ENCODE measurements at places on chromosomes 12 and 14.

- no peak for DNase-seq
Observed at GRCh38 chr12:64186789-64187188, 35.3 kb downstream of the KICS2 start.

DNA sequence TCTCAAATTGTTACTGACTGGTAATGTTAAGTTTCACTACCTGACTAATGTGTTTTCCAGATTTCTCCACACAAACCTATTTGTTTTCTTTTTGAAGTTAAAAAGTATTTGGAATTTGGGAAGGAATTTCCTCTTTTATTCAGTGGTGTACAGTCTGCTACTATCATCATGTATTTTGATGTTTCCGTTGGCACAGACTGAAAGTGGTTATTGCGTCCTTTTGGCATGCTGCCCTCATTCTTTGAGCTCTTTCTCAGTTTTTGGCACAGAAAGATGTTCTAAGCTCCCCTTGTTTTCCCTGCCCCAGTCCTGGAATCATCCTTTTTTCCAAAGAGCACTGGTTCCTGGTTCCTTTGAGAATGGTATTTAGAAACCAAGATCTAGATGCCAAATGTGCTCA, 31.4 kb upstream of the RTRAF start:
- no peak for DNase-seq

- no peak for DNase-seq
Observed at GRCh38 chr12:12470751-12471306, 91.8 kb downstream of the DUSP16 start.

GRCh38 chr14:60602291-60602690, 47.0 kb downstream of the SIX1 start:
- no peak for DNase-seq

DNA sequence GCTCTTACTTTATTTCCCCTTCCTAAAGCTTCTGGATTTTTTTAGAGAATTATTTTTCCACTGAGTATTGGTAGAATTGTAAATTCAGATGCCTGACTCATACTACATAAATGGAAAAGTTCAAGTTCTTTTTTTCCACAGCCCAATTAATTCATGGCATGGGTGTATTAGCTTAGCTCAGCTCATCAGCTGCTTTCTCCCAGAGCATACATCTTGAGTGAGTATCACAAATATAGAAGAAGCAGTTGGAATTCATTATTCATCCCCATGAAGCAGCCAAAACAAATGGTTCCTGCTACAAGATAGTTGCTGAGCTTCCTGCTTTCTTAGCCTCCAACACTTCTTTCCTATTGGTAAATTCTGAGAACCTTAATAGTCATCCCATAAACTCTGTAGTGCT, 105.1 kb downstream of the C12orf50 start:
- DNase-seq: no peak

- no peak for DNase-seq
Observed at GRCh38 chr12:82659343-82660207, 27.1 kb upstream of the TMTC2 start.

DNA sequence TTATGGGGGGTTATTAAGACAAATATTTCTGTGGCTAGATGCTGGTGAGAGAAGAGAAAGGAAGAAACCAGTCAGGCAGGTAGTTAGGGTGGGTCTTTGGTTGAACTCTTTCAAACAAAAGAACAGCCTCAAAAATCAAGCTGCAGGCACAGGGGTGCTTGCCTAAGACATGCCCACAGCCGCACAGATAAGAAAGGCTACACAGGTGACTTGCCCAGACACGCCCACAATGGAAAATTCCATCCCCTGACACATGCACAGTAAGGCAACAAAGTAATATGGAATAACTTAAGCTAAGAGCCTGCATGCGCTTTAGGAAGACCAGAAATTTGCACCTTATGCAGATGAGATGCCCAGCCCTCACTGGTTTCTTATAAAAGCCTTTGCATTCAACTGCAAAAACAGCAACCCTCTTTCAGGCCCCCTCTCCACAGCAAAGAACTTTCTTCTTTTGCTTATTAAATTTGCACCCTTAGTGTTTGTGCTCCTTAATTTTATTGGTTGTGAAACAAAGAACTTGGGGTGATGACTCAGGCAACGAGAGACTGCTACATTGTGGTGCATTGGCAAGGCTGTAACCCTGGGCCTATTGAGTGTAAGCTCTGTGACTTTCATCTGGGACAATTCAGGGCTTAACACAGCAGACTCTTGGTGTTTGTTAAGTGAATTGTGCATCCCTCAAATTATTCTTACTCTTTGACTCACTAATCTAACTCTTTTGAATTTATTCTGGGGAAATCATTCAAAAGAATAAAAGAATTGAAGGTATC, 149.4 kb downstream of the RPAP3 start:
- no peak for DNase-seq

- DNase-seq: no peak
Observed at GRCh38 chr12:128114485-128114884, 152.5 kb upstream of the TMEM132C start.

GRCh38 chr12:113436586-113436985, 14.4 kb downstream of the SDSL start:
- DNase-seq: no peak

GRCh38 chr12:94092516-94093241, 55.7 kb upstream of the PLXNC1 start:
- no peak for DNase-seq

GRCh38 chr12:80272387-80272915, 171.6 kb upstream of the PTPRQ start:
- no peak for DNase-seq

- DNase-seq: no peak
Observed at GRCh38 chr14:50928002-50928635, 16.2 kb downstream of the PYGL start.

- DNase-seq: no peak
Observed at GRCh38 chr12:63151623-63152320, 771 bp upstream of the AVPR1A start.

DNA sequence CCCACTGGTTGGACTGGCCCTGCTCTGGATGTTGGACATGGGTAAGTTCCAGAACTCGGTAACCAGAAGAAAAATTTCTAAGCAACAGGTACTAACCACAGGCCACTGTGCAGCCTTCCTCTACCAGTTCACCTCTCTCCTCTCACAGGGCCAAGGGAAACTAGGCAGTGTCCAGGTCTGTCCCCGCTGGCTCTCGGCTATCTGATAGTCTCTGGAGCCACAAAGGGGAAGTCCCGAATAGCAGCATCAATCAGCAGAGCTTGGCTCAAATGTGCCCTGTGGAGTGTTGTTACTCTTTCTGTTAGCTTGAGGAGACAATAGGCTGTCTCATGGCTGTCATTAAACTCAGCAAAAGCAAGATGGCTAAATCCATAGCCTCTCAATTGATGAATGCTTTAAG, 73.2 kb downstream of the TSPAN11 start:
- DNase-seq: no peak

DNA sequence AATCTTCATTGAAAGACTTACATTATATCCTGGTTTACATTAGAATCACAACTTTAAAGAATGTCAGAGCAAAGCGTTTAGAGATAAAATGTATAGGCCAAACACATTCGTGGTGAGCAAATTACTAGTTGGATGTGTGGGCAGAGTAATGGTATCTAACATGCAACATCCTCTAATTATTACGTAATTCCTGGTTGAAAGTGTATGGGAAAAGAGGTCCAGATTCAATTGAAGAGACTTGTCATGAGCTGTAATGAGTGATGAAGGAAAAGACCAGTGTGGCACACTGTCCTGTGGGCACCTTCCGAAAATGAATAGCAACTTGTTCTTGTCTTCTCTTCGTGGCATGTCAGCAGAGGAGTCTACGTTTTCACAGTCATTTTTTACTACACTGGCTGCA, 192.8 kb downstream of the LRIG3 start:
- no peak for DNase-seq

- DNase-seq: no peak
Observed at GRCh38 chr12:96132819-96133218, 61.4 kb upstream of the ELK3 start.

DNA sequence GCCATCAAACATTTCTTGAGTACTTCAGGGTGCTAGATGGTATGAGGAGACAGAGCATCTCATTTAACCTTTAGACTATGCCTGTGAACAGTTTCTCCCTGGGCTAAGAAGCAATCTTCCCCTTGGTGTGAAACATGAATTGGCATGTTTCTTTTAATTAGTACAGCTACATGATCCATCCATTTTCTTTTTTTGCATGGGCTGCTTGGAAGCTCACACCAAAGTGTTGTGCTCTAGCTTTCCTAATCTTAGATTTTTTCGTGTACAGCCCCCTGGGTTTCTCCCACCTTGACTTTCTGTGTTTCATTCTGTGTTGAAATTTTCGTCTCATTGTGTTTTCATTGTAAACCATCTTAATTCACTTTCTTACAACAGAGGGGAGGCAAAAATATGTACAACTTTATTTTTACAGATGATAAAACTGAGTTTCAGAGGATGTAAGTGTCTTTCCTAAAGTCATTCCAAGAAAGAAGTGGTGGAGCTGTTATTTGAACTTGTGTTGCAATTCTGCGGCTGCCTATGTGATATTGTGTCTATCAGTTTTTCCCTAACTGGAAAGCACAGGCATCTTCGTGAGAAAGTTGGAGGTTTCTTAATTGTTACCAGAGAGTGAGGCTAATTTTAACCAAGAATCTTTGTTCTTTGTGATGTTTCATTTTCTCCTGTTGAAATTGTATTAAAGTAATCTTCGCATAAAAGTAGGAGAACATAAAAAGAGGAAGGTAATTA, 64.5 kb downstream of the DAAM1 start:
- DNase-seq: no peak

DNA sequence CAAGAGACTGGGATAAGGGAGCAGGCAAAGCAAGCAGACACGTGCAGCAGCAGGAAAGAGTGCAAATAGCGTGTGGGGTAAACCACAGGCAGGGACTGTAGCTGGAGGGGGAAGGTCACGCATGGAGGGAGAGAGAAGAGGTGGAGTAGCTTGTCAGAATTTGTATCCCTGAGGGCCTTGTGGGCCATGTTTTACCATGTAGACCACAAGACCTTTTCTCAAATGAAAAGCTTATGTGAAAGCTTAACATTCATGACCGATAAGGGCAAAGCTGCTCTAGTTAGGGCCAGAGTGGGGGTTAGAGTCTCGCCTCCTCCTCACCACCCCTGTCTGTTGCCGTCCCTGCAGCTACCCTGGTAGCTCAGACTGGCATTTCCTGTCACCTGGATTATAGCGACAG, 152.9 kb upstream of the E2F7 start:
- DNase-seq: no peak

DNA sequence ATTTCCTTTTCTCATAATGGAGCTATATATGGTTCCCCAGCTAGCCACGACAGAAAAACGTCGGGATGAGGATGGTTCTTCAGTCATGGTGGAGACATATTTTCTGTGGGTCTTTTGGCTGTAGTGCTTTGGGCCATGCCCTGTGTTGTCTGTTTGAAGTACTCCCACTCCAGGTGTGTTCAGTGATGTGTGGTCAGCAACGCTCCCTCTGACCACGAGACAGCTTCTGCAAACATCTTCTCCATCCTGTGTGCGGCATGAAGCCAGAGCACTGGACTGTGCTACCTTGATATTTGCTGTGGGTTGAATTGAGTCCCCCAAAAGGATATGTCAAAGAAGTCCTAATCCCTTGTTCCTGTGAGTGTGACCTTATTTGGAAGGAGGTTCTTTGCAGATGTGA, 931.2 kb downstream of the NRXN3 start:
- no peak for DNase-seq

GRCh38 chr12:95671265-95671664, 119.3 kb downstream of the NTN4 start:
- no peak for DNase-seq

- no peak for DNase-seq
Observed at GRCh38 chr12:78167510-78167909, 336.8 kb downstream of the NAV3 start.

DNA sequence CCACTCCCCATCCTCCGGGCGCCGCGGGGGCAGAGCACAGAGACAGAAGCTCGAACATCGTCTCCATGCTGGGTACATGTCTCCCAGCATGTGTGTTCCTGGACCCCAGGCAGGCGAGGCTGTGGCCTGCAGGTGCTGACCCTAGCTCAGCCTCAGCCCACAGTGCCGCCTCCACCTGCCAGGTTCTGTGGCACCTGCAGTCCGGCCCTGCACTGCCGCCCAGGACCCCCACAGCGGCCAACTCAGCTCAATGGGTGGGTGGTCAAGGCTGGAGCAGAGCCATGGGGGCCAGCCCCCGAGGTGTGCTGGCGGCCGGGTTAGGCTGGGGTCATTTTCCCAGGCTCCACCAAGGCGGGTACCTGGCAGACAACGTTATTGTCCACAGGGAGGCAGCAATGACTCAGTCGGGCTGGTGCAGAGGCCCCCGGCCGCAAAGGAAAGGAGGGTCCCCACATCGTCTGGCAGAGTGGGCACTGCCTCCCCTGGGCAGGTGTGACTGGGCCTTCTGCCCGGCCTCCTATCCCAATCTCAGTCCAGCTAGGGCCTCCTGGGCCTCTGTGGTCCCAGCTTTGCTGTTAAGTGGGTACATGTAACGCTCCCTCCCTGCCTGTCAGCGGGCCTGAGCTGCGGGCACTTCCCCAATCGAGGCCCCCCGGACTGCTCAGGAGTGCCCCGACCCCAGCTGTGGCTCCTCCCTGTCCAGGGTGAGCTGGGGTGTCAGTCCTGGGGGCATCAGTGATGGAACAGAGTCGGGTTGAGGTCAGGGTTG, 20.2 kb upstream of the NUDT14 start:
- no peak for DNase-seq

DNA sequence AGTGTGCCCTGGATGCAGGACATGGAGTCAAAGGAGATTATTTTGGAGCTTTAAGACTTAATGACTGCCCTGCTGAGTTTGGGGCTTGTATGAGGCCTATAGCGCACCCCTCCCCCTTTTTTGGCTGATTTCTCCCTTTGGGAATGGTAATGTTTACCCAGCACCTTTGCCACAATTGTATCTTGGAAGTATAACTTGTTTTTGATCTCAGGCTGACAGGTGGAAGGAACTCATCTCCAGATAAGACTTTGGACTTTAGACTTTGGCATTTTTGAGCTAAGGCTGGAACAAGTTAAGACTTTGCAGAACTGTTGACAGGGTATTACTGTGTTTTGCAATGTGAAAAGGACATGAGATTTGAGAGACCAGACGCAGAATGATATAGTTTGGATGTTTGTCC, 110.5 kb downstream of the DERA start:
- no peak for DNase-seq

- no peak for DNase-seq
Observed at GRCh38 chr12:113420996-113421595, 1.1 kb upstream of the SDSL start.

DNA sequence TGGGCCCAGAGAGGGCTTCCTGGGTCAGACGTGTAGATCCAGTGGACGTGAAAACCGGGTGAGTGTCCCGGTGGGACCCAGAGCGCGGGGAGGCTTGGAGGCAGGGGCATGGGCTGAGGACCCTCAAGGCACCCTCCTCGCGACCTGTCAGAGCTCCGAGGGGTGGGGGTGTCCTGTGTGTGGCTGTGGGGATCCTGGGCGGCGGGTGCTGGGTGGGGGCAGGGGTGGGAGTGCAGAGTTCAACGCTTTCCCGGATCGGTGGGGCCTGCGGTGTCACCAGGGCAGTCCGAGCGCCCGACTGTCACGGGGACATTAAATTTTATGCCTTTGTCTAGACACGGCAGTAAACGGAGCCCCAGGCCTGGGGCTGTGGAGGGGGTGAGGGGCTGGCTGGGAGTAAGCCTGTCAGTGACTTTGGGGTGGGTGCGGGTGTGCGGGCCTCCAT, 1.0 kb downstream of the TMEM121 start:
- DNase-seq: no peak

Measured in activated T-helper 9 cell treated with anti-CD3 and anti-CD28 coated beads, Interleukin-2, amount 50 U/mL, for 16 hours (primary cell).